Fibroblast of skin of scalp (primary cell): ENCODE measurements at places on chromosomes 1 and 21.
A peak's percentile ranks its signal among the peaks of the same experiment; 100 is the strongest.

DNA sequence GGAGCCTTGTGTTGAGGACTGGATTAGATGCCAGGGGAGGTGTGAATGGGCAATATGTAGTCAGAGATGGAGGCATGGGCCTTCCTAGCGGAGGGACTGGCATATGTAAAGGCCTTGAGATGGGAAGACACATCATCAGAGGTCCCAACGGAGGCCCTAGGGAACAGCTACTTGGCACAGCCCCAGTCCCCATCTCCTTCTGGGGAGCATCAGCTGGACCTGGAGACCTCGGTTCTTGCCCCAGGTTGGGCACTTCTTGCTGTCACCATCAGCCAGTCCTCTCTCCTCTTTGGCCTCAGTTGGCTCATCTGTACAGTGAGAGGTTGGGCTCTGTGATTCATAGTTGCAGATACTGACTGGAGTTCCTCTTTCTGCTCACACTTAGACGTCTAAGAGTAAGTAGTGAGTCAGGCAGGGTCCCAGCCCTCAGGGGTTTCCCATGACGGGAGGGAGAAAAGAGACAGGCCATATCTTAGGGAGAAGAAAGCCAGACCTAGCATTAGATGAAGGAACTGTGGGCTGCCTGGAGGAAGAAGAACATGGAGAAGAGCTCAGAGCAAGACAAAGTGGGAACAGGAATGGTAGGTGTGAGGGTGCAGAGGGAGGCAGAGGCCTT lies 3.4 kb upstream of the MARCKSL1 start:
- peak; percentile 33 for DNase-seq

- DNase-seq = peak; percentile 79
Measured at GRCh38 chr1:8477166-8477982, 159.5 kb downstream of the SLC45A1 start.

DNA sequence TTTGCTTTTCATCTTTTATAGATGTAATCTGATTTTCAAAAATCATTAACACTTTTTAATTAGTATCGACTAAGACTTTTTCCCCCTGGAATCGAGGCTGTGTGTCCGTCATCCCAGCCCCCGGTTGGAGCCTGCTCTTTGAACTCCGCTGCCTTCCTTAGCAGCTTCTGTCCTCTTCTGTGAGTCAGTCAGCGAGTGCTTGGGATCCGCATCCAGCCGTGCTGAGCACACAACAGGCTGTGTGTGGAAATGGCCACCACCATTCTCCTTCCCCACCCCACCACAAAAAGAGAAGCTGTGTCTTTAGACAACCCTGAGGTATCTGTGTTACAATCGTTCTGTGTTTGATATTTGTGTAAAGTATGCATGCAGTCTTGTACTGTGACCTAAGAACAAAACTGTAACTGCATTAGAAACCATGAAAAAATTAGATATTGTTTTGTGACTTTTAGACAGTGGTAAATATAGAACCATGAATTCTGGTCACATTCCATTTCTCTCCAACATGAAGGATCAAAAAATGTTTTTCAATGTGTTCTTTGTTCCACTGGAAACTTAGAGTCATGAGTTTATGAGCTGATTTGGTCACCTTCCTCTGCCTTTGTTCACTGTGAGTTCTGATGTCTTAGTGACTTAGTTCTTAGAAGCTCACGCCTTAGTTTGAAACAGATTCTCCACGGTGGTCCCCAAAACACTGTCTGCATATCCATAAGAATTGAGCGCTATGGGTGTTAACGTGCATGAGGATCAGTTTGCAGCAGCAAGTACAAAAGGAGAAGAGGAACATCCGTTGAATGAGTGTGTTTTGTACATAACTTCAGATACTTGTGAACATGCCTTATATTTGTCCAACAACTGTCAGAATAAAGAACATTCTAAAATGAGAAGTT lies 64.7 kb downstream of the VPS26C start:
- DNase-seq = no peak

GRCh38 chr21:45829668-45830067 lies 151.9 kb upstream of the COL6A1 start:
- DNase-seq = no peak

DNA sequence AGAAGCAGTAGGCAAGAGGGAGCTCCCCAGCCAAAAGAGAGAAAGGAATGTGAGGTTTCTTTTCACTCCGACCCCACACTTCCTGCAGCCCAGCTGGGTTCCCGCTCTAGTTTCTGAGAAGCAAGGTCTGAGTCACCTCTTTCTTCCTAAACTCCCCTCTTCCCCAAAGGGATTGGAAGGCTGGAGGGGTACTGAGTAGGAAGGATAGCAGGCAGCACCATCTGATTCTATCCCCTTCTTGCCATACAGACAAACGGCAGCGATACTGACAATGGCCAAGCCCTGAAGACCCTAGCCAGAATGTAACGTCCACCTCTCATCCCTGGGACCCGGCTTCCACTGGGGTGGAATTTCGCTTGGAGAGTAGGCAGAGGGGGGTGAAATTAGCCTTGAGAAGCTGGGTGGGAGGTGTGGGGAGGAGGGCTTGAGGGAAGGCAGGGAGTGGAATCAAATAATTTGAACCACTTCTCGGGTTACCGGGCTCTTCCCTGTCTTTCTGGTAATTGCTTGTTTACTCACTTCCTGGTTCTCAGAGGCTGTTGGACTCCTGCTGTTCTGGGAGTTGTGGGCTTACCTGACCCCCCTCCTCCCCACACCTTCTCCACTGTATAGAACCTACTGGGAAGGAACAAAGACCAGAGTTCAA lies 13.2 kb downstream of the IER5 start:
- DNase-seq = peak; percentile 83

- peak; percentile 51 for DNase-seq
Measured at GRCh38 chr21:39630827-39631226, 18.1 kb downstream of the B3GALT5 start.

- no peak for DNase-seq
Measured at GRCh38 chr1:228735871-228736586, 750 bp downstream of the RHOU start.

DNA sequence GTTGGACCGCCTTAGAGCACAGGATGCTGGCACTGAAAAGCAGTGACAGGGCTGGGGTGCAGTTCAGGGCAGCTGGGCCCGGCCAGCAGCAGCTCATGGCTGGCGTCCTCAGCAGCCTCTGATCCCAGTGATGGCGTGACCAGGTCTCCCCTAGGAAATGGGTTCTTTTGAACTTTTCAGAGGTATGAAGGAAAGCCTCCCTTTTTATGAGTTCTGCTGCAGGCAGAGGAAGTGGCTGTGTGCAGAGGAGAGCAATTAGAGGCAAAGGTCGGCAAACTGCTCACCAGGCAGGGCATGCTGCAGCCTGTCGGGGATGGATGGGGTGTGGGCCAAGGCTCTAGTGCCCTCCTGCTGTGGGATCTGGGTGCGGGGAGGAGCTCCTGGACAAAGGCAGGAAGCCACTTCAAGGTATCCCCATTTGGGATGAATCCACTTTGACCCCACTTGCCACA lies 45.6 kb upstream of the RAB4A start:
- DNase-seq = no peak

- no peak for DNase-seq
Measured at GRCh38 chr21:34924771-34925419, 124.2 kb downstream of the RUNX1 start.

DNA sequence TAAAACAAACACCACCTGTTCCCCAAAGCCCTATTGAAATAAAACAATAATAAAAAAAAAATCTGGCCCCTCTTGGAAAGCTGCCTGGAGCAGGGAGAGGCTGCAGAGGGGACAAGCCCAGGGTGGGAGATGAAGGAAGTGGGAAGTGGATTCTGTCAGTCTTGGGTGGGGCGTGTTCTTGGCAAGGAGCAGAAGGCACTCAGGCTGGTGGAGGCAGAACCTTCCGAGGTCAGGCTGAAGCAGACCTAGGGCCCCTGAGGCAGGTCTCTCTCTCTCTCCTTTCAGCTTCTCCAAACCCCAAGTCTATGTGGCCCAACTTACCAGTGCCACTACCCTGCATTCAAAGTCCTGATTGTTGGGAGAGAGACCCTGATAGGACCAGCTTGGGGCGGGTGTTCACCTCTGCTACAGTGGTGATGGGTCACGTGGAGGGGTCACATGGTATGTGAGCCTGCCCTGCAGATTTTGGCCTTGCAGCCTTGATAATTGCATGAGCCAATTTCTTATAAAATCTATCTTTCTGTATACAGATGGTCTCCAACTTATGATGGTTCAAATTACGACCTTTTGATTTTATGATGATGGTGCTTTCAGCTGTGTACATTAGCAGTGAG lies 145.4 kb upstream of the C1orf174 start:
- no peak for DNase-seq
